ENCODE measurements at places on chromosomes 7 and 10. TPM values are rescaled to one million over a fixed set of nuclear protein-coding genes. Genes with fewer than 3 reads are reported as not detected.

The ABCC2 gene
- 83.0 TPM for total RNA-seq

The VGF gene
- total RNA-seq, result not detected

The TDRD1 gene
- total RNA-seq, result not detected

The SFMBT2 gene
- 4.8 TPM for total RNA-seq

The METTL27 gene
- 20.4 TPM for total RNA-seq

The ZP3 gene
- total RNA-seq, result 3.3 TPM

The MRLN gene
- total RNA-seq, result not detected

The C7orf57 gene
- total RNA-seq, result not detected

The AGAP9 gene
- 10.7 TPM for total RNA-seq

The LRRN3 gene
- total RNA-seq, result not detected

The DDX21 gene
- 17.8 TPM for total RNA-seq

The ADAM12 gene
- total RNA-seq, result 1.1 TPM

The HECW1 gene
- total RNA-seq, result not detected

The OPN4 gene
- not detected for total RNA-seq

The OR9A2 gene
- total RNA-seq, result not detected

The FKBP6 gene
- not detected for total RNA-seq

The GDF10 gene
- total RNA-seq, result 0.35 TPM

GRCh38 chr10:1130995-1131790 is 75.0 kb downstream of the WDR37 start:
- DNase-seq, result peak; percentile 21

DNA sequence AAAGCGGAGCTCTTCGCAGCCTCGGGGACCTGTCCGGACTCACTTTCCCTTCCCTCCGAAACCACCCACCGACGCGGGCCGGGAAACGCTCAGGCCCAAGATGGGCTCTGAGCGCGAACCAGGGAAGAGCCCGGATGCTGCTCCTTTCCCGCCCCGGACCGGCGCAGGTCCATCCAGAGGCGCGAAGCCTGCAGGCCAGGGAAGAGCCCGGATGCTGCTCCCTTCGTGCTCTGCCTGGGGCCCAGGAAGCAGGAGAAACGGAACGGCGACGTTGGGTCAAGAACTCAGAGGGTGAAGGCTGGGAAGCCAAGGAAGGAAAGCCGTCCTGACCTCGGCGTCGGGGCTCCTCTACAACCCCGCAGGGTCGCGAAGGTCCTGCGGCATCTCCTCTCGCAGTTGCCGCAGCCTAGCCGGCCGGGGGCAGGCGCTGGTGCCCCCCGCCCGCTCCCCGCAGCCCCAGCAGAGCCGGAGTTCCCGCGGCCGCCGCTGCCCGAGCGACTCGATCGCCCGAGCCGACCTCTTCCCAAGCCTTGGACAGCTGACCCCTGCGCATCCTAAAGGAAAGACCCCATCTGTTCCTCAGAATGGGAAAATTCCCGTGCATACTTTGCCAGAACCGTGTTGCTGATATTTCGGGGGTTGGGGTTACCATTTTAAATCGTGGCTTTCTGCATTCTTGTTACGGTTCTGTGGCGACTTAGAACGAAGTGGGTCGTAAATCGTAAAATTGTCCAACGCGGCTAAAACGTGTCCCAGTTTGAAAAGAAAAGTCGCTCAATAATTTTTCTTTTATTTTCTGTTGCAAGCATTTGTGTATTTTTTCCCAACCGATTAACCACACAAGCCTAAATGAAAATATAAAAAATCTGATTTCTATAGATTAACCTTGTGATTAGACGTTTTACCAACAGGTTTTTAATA is 7.5 kb downstream of the HOXA1 start:
- no peak for DNase-seq

GRCh38 chr7:90594751-90595317 is 1.3 kb upstream of the CDK14 start:
- DNase-seq, result no peak

- DNase-seq, result no peak
These were observed 31.5 kb upstream of the LHFPL3 start for GRCh38 chr7:104296900-104297299.

GRCh38 chr10:35642035-35642792 is at the start of gene FZD8:
Gene FZD8, minus strand, starts transcription at chr10:35642296. Its CDS starts 867 bp downstream, at chr10:35641429.
- DNase-seq, result peak; percentile 91

DNA sequence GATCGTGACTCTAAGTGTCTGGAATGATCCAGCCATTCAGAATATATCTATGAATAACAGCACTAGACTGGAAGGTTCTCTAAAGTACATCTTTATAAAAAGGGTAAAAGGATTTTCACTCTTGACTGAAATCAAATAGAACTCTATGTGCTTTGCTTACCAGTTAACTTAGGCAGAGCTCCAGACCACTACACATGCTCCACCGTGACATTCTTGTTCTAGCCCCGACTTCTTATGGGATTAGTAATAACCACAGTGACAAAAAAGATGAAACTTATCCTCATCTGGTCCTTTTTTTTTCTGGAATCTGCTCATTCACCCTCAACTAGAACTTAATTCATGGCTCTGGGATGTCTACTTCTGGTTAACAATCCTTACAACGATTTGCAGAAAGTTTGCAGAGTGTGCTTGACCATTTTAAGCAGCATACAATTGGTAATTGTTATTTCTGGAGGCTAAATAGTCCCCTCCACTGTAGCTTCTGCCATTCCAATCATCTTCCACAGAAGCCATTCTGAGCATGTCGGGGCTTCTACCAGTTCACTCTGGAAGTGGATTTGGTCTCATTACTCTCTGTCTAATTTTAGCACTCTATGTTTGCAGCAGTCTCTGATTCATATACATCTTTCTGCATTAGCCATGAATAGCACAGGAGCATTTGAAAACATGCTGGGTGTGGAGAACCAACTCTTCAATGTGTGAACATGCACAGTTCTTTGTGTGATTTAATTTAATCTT is 163.7 kb upstream of the CDC14C start:
- DNase-seq, result no peak

DNA sequence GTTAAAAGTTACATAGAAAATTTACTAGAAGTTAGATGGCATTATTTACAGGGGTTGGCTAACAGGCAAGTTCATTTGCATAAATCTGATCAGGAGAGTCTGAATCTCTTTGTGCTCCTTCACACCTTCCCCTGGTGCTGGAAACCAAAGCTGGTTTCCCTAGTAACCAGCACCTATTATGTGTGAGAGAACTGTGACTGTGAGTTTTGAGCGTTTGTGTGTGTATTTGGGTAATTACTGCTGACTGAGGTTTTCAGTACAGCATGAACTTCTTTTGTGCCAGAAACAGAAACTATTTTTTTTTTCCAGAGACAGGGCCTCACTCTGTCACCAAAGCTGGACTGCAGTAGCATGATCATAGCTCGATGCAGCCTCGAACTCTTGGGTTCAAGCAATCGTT is 10.3 kb upstream of the IFIT1B start:
- no peak for DNase-seq

- DNase-seq, result no peak
These were observed 8.6 kb upstream of the CALML3 start for GRCh38 chr10:5515948-5516761.

DNA sequence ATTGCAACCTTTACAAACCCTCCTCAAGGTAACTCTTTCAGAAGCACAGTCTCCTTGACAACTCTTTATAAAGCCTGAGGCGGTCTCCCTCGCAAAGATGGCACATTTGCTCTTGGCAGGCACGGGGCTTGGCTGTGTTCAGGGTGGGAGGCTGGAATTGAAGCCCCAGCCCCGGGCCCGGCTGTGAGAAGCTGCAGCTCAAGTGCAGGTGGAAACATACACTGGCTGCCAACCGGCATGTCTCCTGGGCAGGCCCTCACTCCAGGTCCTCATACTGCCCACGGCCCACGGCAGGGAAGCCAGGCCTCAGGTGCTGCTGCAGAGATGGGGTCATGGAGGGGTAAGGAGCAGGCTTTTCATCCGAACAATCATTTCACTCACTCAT is 194.5 kb downstream of the TCERG1L start:
- DNase-seq, result no peak

DNA sequence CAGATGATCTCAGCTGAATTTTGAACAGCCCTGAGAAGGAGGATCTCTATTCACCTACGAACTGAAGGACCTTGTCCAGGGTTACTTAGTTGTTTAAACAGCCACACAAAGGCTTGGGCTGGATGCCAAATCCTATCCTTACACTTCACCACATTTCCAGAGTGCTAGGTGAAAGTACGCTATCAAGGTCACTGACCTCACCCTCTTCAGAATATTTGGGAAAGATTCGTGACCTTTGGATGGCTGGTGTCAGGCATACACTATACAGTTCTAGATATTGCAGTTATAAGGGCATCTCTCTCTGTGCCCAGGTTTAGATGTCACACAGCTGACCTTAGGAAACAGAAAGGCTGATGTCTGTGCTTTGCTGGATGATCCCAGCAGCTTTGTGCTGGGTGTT is 61.2 kb upstream of the ABLIM1 start:
- DNase-seq, result no peak

DNA sequence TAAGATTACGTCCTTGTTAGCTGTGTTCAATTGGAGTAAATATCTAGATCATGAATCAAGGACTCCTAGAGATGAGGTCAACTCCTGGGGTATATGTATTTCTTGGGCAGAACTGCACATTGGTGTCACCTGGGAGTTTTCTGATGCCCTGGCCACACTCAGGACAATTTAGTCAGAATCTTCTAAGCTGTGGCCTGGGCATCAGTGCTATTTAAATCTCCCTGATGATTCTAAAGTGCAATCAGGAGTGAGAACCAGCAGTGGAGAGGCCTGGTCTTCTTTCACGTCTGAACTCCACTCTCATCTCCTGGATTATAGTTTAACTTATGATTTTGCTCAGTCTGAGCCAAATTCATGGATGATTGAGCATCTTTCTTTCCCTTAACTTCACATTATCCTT is 218.0 kb downstream of the BMPER start:
- no peak for DNase-seq

DNA sequence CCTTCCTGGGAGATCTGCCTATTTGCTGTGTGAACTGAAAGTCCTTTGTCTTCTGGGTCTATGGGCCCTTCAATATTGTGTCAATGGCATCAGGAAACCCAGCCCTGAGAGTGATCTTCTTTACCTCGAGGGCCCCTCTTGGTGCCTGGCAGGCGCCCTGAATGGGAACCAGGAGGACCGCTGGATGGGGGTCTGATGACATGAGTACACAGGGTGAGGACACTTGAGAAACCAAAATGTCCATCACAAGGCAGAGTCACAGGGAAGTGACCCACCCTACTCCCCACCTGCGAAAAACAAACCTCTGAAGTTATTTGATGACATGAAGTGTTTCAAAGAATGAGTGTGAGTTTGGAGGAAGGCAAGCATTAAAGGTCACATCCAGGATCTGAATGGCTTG is 17.3 kb downstream of the SFTPA1 start:
- DNase-seq, result no peak

- DNase-seq, result no peak
These were observed 28.9 kb downstream of the PON1 start for GRCh38 chr7:95295397-95295796.

DNA sequence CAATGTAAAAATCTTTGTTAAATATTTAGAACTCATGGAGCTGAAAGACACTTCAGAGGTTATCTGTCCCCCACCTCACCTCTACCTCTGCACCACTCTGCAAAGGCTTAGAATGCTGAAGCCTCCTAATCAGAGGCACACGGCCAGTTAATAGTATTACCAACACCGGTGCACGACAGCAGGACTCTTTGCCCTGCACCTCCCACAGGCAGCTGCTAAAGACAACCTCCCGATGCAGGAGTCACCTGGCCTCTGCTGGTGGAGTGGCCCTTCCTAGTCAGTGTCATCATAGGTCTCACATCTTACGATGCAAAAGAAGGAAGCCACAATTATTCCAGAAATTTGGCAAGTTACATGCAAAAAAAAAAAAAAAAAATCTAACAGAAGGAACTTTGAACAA is 66.6 kb upstream of the MGMT start:
- no peak for DNase-seq

DNA sequence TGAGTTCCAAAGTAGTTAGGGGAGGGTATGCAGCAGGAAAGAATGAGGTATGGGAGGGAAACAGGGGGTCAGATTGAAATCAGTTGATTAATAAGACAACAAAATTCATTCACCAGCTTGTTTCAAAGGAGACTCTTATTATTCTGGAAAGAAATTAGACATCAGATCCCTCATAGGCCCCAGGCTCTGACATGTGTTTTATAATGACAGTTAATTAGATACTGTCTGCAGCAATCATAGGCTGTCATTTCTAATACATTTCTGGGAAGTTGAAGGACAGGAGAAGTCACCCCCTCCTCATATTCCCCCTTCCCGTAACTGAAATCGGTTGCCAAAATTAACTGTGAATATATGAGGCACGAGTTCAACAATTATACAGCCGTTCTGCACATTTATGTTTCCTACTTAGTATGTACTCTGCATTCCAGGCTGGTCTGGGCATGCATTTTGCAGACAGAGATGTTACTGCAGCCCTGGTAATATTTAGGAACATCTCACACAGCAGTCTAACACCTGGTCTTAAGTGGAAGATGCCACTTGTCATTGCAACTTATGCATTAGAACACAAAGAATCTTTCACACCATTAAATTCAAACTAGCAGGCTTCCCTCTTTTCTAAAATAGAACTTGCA is 355.2 kb upstream of the LRGUK start:
- no peak for DNase-seq

DNA sequence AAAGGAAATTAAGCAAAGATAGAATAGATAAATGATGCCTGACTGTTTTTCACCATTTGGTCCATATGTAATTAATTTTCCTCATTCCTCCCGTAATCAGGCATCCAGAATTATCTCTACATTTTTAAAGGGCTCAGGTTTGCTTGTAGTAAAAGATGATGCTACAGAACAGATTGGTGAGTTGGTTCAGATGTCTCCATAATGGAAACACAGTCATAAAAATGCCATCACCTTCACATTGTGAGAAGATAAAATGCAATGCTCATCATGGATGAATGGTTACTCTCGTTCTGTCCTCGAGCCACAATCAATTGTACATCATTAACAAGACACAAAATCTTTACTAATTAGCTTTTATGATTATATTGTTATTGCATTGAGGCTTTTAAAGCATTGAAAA is 64.9 kb upstream of the CELF2 start:
- no peak for DNase-seq

GRCh38 chr7:22268884-22269421 is 88.0 kb downstream of the RAPGEF5 start:
- no peak for DNase-seq

DNA sequence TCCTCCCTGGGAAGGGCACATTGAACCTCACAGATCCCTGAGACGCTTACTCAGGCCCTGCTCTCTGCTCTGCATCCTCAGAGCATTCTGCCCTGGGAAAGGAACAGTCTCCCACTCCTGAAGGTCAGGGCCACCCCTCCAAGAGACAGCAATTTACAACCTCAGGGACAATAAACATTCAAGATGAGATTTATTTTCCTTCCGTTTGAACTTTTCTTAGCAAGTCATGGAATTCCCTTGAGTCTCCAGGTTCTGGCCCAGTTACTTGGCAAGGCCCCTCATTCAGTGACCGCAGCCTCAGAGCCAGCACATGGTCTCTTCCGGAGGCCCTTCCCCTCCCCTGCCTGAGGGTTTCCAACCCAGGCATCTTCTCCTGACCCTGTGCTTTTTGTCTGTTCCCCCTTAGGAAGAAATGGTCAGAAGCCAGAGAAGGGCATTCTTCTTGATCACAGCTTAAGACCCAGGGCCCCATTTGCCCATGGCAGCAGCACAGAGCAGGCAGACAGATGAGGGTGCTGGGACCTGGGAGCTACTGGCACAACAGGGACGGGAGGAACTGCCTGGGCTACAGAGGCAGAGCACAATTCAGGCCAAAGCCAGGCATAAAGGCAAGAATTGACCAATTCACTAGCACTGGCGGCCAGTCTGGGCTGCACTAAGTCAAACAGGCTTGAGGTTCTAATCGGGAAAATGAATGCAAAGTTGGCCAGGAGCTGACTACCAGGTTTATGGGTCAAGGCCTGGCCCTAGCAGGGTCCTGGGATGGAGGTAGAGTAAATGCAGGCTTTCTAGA is 56.7 kb downstream of the VSTM4 start:
- DNase-seq, result no peak

- no peak for DNase-seq
These were observed 29.2 kb downstream of the KNDC1 start for GRCh38 chr10:133189256-133189655.

Measured in Peyer's patch (tissue), 4 donors.